ENCODE measurements at places on chromosomes 5 and 9.

DNA sequence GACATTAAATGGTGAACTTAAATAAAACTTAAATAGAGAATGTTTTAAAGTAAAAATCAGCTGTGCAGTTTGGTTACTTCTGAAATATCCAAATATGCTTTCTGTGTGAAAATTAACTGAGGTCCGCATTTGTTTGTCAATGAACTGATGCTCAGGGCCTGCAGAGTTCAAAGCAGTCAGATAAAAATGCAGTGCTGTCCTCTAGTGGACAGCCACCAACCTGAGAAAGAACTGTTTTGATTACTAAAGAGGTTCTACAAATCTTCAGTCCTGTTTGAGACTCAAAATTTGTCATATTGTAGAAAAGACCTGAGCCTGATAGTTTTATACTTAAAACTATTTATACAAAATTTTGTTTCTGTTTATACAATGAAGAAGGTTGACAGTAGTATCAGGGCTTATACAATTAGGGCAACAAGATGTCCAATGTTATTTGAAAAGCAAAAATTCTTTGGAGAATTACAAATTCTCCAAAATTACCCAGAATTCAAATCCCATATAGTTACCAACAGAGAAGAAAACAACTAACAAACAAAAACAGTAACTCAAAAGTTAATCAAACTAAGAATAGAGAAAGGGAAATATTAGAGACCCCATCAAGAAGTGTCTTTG is 232.3 kb upstream of the TBCA start:
- peak; percentile 30 for DNase-seq

DNA sequence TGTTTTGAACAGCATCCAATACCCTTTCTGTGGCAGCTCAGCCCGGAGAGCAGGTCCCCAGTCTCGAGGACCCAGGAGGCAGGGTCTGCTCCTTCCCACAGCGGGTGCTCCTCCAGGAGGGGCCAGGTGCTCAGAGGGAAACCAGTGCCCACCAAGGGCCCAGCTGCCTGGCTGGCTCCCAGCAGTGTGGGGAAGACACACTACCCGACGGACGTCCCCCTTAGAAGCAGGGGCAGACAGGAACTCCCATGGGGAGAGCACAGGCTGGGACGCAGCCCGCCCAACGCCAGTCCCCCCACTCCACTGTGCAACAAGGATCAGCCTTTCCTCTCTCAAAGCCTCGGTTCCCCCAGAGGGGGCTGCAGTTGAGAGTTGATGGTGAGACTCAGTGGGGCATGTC is 57.6 kb downstream of the ADAMTS2 start:
- no peak for DNase-seq

DNA sequence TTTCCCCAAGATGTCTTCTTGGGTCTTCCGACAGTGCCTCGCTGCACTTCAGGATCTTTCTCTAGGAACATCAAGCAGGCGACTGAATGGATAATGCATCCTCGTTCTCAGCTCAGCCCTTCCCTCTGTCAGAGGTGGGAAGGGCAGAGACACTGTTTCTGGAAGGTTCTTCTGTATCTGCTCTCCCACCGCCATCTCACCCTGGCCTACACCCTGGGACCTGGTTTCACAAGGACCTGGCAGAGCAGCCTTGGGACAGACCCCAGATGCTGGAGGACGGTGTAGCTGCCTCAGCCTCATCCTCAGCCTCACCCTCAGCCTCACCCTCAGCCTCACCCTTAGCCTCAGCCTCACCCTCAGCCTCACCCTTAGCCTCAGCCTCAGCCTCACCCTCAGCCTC is 18.5 kb downstream of the MRPL36 start:
- DNase-seq = no peak

- no peak for DNase-seq
These were observed 67.7 kb upstream of the LMX1B start for GRCh38 chr9:126546036-126546435.

- no peak for DNase-seq
These were observed 3.9 kb downstream of the RASGRF2 start for GRCh38 chr5:80963966-80964481.

GRCh38 chr5:119274030-119274766 is 81.6 kb upstream of the TNFAIP8 start:
- no peak for DNase-seq

DNA sequence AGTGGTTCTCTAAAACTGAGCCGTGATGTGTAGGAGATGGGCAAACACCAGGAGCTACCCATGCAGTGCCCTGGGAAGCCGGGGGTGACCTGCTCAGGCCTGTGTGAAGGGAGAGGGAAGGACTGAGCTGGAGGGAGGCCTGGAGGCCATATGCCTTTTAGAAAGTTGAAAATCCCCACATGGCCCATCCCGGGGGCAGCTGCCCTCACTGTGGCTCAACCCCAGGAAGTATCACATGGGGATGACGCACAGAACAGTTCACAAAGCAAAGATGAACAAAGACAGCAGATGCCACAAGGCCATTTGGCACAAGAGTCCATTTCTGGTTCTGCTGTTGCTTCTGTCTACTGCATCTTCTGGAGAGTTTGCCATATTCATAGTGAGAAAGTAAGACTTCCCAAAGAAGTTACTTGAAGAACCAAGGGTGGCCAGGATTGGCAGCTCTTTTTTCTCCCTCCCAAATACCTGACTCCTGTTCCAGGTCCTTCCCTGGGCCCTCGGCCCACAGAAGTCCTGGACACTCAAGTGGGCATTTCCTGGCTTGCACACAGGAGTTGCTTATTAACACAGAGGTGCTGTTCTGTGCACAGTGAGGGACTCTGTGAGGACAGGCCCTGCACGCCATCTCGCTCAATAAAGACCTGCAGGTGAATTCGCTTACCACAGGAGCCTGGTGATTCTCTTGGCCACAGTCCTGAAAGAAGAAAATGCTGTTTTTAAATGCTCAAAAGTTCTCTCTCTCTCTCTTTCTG is 25.1 kb downstream of the ACSL6 start:
- no peak for DNase-seq

- DNase-seq = no peak
These were observed 14.0 kb downstream of the SH3GLB2 start for GRCh38 chr9:129014124-129014523.

GRCh38 chr5:141192110-141192725 is at the start of gene PCDHB10:
Gene PCDHB10, plus strand, starts transcription at chr5:141192353. Its CDS starts 200 bp downstream, at chr5:141192553.
- peak; percentile 8 for DNase-seq

DNA sequence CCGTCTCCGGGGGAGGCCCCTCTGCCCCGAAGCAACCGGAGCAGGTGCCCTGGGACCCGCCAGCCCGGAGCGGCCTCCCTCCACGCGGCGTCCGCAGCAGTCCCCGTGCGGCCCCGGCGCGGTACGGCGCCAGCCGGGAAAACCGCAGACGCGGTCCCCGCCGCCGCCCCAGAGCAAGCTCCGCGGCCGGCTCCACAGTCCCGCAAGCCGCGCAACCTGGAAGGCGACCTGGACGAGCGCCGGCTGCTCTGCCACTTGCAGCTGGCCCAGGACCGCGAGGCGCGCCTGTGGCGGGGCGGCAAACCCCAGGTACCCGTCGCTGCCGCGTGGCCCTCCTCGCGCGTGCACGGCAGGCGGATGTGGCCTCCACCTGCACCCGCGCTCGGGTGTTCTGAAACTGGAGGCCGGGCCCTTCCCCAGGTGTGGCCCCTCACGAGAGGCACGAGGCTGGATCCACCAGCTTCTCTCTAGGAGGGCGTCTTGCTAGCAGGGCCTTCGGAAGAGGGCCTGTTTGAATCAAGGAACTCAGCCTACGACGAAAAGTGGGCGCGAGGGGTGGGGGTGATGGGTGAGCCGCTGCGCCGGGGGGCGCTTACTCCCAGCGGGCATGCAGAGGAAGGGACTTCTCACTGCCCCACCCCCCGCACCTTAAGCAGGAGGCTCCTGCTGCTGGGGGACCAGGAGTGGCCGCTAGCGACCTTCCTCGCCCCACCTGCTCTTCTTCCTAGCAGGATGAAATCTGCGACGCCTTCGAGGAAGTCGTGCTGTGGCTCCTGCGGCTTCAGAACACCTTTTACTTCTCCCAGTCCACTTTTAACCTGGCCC is 602 bp downstream of the CCNI2 start:
- no peak for DNase-seq

DNA sequence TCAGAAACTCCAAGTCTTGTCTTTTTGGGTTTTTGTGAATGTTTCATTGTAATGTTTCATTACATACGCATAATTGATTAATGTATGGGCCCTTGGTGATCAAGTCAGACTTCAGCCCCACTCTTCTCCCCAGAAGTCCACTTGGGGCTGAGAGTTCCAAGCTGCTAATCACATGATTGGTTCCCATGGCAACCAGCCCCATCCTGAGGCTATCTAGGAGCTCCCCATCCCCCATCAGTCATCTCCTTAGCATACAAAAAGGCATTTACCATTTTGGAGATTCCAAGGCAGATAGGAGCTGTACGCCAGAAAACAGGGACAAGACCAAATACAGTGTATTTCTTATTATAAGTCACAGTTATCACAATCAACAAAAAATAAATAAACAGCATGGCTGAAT is 22.9 kb upstream of the SYK start:
- no peak for DNase-seq

DNA sequence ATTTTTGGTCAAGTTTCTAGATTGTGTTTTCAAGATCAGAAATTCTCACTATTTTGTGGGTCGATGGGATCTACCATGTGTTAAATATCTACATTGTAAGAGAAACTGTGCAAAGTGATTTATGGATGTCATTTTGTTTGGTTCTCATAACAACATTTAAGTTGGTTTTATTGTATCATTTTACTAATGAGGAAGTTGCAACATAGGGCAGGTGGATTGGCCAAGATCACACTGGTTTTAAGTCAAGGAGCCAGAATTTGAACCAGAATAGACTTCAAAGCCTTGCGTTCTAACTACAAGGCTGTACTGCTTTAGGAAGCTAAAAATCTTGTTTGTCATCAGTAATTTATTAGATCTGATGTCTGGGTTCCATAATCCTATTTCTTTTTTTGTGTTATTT is 23.4 kb downstream of the SH3TC2 start:
- DNase-seq = no peak

- DNase-seq = no peak
These were observed 34.2 kb upstream of the MIER3 start for GRCh38 chr5:56985936-56986625.

DNA sequence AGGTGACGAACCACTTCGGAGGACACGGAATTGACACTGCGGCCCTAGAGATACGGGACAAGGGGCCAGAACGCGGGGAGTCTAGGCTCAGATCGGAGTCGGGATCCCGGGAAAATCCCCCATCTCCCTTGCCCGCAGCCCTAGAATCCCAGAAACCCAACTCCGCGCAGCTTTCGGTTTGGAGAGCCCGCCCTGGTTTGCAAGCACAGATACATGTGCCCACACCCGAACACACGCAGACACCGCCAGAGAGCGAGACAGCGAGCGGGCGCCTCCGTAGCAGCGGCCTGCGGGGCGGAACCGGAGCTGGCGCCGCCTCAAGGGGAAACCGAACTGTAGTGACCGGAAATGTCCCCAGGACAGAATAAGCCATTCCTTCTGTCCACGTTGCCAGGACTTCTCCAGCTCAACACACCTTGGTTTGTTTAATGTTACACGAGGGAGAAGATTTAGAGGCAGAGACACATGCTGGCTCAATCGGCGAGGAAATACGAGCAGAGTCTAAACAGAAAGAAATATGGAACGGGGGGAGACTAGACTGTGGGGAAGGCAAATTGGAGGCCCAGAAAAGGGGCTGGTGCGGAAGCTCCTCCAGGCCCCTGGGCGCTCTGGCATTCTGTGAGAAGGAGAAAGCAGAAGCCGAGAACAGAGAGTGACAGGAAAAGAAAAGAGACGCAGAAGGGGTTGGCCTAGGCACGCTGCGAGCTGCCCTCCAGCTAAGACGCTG is 2.9 kb upstream of the PAX5 start:
- no peak for DNase-seq

- DNase-seq = no peak
These were observed 1.3 kb downstream of the ADAMTS6 start for GRCh38 chr5:65480306-65480865.

- no peak for DNase-seq
These were observed 178.3 kb downstream of the DNAH5 start for GRCh38 chr5:13766236-13766635.

GRCh38 chr9:27351438-27351837 is 54.5 kb upstream of the EQTN start:
- no peak for DNase-seq

GRCh38 chr9:33297432-33297831 is 7.1 kb downstream of the NFX1 start:
- no peak for DNase-seq

DNA sequence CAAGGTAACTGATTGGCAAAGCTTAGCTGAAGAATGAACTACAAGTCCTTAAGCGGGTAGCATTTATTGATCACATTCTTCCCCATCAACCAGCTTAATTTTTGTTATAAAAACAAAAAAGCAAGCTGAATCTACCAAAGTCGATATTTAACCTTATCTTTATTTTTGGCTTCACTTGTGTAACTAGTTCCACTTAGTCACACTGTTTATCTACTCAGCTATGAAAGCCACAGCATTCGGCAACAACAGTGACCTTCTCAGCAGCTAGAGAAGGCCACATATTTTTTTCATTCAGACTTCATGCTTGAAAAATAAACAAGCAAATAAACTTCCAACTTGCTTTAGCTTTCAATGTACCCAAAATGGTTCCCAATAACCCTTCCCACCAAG is 69.4 kb downstream of the KLHL3 start:
- DNase-seq = no peak

DNA sequence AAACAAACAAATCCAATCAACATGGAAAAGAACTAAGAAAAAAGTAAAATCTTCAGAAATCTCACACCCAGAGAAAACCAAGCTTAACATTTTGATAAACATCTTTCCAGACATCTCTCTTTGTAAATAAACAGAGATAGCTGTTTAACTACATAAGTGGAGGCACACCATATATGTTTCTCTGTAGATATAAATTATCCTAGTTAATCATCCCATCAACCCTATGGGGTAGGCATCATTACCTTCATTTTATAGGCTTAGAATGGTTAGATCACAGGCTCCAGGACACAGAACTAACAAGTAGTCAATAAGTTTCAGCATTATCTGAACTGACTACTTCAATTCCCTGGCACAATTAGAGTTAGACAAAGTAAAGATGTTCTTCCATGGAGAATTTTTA is 22.4 kb upstream of the NDFIP1 start:
- DNase-seq = no peak

DNA sequence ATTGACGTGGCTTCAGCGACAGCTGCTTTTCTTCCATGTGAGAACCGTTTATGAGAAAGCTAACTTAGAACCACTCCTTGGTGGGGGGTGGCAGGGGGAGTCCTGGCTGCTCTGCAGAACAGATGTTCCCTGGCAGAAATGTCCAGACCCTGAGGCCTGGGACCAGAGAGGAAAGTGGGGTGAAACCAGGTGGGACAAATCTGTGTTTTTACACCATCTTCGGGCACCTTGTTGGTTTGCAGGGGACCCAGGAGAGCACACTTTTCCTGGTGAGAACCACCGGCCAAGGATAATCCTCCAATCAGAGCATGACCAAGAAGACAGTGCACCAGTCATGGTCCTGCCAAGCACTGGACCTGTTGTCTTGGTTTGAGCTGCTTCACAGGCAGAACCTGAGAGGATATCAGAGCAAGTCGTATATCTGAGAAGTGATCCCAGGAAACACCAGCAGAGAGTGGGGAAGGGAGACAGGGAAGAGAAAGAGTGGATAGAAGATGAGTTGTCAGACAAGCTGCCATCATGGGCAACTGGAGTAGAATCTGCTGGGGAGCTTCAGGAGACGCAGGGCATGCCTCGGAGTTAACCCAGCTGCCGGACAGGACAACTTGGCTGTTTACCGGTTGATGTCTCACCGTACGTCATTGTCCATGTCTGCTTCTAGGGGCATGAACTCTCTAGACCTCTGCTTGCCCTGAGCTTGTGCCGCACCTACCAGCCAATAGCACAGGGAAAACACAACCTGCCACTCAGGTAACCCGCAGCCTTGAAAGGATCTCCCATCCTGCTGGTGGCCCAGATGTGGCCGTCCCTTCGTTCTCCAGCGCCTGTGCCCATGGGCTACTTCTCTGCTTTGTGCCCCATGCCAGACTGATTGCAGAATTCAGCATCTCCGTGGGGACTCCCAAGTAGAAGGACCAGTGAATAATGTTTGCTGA is 178.4 kb upstream of the MVB12B start:
- DNase-seq = no peak
